ENCODE measurements at places on chromosomes 2 and 18. TPM values are rescaled to one million over a fixed set of nuclear protein-coding genes. Genes with fewer than 3 reads are reported as not detected.

CCDC85A gene
- total RNA-seq = not detected

NT5DC4 gene
- total RNA-seq = not detected

SERPINB3 gene
- not detected for total RNA-seq

DLGAP1 gene
- total RNA-seq = 0.67 TPM

CHRND gene
- not detected for total RNA-seq

SERPINB11 gene
- not detected for total RNA-seq

Measured in CD4-positive, alpha-beta memory T cell (primary cell).